ENCODE measurements at places on chromosomes 5 and 9.

DNA sequence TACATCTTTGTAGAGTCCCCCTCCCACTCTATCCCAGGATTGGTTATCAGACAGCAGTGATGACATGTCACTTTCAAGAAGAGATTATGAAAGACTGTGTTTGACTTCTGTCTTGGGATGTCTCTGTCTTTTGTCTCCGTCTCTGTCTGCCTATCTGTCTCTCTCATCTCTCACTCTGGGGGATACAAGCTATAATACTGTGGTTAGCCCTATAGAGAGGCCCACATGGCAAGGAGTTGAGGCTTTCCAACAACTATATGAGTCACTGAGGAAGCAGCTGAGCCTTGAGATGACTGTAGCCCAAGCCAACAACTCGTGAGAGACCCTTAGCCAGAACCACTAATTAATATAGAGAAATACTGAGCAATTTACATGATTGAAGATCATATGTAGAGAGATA lies 284.8 kb downstream of the PDE4D start:
- DNase-seq = no peak

DNA sequence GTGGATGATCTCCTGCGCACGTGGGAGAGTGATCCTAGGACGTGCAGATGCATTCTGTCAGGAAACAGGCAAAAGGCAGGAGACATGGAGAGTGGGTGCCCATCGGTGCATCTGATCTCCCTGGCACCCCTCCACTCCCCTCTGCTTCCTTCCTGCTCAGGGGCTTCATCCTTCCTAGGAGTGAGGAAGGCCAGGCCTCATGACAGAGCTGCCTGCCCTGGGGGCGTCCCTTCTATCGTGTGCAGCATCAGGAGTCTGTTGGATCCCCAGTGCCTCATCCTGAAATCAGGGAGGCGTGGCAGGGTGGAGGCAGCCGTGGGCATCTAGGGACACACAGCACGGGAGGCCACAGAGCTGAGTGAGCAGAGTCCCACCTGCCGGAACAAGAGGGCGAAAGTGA lies 30.1 kb downstream of the UBE2QL1 start:
- DNase-seq = no peak

DNA sequence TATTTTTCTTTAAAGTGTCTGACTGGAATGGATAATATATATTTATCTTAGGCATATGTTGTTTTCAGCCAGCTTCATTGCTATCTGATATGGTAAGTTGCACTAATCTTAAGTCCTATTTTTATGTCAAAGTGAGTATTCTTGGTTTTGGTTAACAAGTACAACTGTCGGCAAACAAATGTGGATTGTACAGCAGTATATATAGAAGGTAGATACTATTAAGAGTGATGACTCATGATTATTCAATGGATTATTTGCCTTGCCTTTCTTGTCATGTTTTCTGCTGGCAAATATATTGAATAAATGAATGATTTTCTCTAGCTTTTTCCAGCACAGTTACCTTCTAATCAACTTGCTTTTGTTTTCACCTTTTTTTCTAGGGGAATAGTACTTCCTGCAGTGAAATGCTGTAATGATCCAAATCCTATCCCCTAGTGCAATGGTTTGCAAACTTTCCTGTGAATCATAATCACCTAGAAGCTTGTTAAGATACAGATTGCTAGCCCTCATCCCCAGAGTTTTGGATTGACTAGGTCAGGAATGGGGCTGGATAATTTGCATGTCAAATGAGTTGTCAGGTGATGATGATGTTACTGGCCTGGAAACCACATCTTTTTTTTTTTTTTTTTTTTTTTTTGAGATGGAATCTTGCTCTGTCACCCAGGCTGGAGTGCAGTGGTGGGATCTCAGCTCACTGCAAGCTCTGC lies 60.8 kb upstream of the ARRDC3 start:
- no peak for DNase-seq

- DNase-seq = no peak
These were observed 116.9 kb upstream of the FAM174A start for GRCh38 chr5:100418231-100418630.

GRCh38 chr5:159497221-159497620 lies 166.9 kb upstream of the IL12B start:
- DNase-seq = no peak

DNA sequence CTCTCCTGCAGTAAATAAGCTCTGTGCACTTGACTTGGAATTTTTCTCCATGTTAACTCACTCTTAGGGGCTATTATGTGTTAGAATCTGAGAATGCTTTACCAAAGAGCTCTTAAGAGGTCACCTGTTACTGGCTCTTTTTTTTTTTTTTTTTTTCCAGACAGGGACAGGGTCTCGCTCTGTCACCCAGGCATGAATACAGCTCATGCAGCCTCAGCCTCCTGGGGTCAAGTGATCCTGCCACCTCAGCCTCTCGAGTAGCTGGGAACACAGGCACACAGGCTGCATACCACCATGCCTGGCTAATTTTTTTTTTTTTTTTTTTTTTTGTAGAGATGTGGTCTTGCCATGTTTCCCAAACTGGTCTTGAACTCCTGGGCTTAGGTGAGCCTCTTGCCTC lies 22.1 kb downstream of the HMGXB3 start:
- DNase-seq = no peak

GRCh38 chr9:27247756-27248155 lies 49.2 kb downstream of the EQTN start:
- DNase-seq = no peak

DNA sequence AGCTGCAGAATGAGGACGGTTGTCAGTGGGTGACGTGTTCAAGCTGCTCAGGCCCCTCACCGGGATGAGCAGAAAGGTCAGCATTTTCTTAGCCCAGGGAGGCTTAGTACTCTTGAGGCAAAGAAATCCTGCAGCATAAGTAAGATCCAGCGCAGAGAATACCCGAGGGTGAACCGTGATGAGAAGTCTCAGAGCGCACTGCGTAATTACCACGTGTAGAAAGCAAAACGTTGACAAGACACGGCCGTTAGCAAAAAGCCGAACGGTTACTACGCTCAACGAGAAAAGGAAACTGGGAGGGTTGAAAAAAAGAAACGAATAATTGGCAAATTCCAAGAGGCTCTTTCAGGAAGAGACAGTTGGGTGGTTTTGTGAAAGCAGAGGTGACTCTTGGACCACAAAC lies 104.0 kb downstream of the COL23A1 start:
- no peak for DNase-seq

DNA sequence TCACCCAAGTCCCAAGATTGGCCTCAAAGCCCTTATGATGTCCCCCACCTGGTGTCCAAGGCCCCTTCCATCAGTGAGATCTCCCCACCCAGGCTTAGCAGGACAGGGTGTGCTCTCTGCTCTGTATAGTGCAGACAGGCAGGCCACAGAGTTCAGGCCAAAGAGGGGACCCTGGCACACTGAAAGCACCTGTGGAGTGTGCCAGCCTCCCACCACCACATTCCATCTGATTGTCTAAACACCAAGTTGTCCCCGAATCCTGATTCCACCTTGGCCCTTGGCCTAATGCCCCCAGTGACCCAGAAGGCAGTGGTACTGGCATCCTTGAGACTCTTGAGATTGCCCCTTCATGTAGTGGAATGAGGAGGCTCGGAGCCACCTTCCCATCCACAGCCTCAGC lies 5.4 kb downstream of the SPINK4 start:
- no peak for DNase-seq

DNA sequence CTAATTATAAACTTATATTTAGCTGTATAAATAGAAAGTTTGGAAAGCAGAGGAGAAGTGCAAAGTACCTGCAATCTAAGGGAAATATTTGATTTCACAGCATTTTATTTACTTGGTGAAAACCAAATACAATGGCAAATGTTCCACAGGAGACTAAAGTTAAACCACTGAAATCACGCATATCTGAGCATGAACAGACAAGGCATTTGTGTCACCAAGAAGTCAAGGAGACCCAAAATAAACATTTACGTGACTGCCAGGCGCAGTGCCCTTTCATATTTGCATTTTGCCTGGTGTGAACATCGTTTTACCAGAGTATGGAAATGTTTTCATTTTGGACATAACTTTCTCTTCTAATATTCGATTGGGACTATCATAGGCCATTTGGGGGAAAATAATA lies 20.6 kb downstream of the UGCG start:
- no peak for DNase-seq

- DNase-seq = no peak
These were observed 749.2 kb downstream of the EFNA5 start for GRCh38 chr5:106921567-106921966.

- DNase-seq = no peak
These were observed 2.2 kb downstream of the HNRNPA0 start for GRCh38 chr5:137751869-137752491.

DNA sequence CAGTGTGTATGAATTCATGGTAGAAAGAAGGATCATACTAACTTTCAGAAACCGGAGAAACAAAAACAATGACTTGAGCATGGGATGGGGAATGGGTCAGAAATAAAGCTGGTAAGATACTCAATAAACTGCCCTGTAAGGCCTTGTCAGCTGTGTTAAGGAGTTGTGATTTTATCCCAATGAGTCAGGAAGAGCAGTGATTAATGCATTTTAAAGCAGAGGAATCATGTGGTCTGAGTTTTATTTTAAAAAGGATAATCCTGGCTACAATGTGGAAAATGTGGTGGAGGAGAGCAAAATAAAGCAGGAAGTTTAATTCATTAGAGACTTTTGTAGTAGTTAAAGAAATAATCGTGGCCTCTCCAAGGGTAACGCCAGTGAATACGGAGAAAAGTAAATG lies 28.7 kb downstream of the DHX29 start:
- no peak for DNase-seq

DNA sequence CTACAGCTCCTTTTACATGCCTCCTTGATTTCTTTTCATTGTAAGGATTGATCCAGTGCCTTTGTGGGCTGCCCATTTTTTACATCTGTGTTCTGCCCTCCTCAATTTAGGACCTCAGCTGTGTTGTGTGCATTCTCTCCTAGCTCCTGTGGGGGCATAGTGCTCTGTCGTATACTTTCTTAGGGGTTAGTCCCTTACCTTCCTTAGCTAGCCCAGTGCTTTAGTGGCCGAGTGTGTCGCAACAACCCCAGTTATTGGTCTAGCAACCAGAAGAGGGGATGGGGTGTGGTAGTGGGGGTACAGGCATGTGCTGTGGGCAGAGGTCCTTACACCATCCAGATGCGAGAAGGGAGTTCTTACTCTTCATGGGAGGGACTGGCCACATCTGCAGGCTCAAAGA lies 12.1 kb downstream of the MTRR start:
- no peak for DNase-seq

- no peak for DNase-seq
These were observed 54.3 kb upstream of the ANKRD33B start for GRCh38 chr5:10509575-10509974.

DNA sequence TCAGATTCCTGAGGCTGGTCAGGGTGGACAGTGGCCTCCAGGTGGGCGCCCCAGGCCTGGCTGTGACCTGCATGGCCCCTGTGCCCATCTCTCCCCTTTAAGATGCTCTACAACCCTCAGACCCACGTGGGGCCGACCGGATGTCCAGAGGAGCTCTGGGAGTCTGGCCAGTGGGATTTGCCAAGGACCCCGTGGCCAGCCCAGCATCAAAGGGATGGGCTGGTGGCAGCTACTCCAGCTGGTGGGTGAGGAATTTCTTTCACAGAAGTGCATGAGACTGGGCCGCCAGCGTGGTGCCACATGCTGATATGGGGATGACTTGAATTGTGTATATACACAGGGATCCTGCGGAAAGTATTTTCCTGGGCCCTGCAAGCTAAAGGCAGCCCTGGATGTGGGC lies 94.7 kb upstream of the SARDH start:
- DNase-seq = no peak

GRCh38 chr9:32942755-32943460 lies 58.5 kb downstream of the APTX start:
- DNase-seq = no peak

GRCh38 chr9:126205845-126206498 lies 120.7 kb upstream of the MVB12B start:
- no peak for DNase-seq

DNA sequence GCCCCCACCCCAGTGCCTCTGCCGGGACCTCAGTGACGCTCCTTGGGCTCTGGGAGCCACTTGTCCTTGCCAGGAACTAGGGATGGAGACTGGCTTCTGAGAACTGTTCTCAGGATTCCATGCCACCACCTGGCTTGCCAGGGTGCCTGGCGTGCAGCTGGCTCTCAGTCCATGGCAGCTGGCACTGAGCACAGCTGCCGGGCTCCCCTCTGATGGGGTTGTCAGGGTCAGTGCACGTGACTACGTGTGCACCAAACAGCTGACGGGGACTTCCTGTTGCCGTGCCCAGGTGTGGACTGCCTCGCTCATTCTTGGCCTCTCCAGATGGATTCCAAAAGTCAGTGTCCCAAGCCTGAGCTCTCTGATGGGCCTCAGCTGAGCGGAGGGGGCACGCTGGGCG lies 9.4 kb downstream of the KCNT1 start:
- no peak for DNase-seq

DNA sequence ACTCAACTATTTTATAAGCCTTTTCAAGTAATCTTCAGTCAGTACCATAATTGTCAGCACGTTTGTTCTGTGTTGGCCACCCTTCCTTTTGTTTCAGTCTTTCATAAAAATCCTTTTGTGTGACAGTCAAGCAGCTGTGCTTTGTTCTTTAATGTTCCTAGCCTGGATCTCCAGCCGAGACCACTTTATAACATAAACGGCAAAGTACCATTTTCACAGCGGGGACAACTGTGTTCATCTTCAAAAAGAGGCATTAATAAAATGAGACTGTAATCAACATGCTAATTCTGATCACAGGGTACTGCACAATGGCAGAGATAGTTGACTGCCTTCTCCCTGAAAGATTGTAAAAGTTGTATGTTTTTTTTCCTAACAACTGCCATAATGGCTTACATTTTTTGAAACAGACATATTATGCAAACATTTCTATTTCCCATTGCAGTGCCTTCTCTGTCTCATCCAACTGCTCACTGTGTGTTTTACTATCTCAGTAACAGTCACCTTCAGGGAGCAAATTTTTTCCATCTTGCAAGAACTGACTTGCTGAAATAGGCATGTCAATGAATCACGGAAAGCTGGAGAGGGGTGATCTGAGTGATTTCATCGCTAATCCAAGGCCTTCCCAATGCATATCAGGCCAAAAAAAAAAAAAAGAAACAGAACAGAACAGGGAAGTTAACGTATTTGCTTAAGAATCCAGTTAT lies 828.5 kb upstream of the DMAC1 start:
- DNase-seq = no peak

GRCh38 chr5:177455661-177456590 lies 9.3 kb downstream of the PRR7 start:
- DNase-seq = peak; percentile 98

DNA sequence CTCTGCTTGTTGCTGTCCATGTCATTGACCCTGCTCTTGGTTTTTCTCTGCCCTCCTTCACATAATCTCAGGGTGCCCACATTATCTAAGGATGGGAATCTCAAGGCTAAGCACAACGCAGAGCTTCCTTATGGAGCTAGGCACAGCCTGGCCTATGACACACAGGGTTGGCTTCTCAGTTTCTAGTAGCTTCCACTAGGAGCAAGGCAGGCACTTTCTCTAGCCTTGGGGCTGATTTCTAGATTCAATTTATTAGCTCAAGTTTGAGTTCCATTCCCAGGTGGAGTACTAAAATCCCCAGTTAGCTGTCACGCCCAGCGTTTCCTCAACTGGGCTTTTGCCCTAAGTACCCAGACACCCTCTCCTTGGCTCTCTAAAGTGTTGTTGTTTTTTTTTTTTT lies 12.4 kb downstream of the IL4 start:
- no peak for DNase-seq
